ENCODE measurements at places on chromosomes 6 and 20. TPM values are rescaled to one million over a fixed set of nuclear protein-coding genes. Genes with fewer than 3 reads are reported as not detected.

Gene CGA
- polyA plus RNA-seq, result not detected

Gene MOG
- not detected for polyA plus RNA-seq

- DNase-seq, result peak; percentile 5
Observed at GRCh38 chr6:57173056-57173885, 1.1 kb downstream of the BAG2 start.

Gene SLC22A1
- polyA plus RNA-seq, result 0.44 TPM

GRCh38 chr20:64095927-64096326, 11.4 kb downstream of the NPBWR2 start:
- DNase-seq, result no peak

GRCh38 chr20:47795214-47795907, 10.1 kb upstream of the SULF2 start:
- DNase-seq, result no peak

- no peak for DNase-seq
Observed at GRCh38 chr20:23027721-23028120, 7.4 kb upstream of the SSTR4 start.

Gene DZANK1
- 1.7 TPM for polyA plus RNA-seq

- DNase-seq, result no peak
Observed at GRCh38 chr6:18260448-18261106, 3.8 kb downstream of the DEK start.
